Dermis blood vessel endothelial cell (primary cell): ENCODE measurements at places on chromosomes 11 and 22. TPM values are rescaled to one million over a fixed set of nuclear protein-coding genes. Genes with fewer than 3 reads are reported as not detected.

Gene GRAMD1B
- 3.7 and 10.3 TPM in 2 replicates for total RNA-seq

Gene NCF4
- total RNA-seq: 0.17 TPM in 1 of 2 replicates, not detected in the other

Gene CARD18
- total RNA-seq: not detected in 2 replicates

DNA sequence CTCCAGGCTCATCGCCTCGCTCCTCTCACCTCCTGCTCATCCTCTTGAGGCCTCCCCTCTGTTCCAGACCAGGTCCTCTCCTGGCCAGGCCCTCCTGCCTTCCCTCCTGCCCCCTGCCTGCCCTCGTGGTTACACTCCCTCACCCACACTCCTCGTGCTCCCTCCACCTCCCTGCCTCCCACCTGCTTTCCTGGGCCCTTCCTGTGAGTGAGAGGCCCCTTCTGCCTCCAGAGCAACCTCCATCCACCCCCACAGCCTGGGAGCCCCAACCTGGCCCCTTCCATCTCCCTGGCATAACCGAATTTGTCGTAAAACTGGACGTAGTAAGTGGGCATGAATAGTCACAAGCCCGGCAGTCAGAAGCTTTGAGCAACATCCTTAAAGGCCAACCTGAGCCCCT is 4.5 kb downstream of the APOBEC3G start:
- DNase-seq: no peak

DNA sequence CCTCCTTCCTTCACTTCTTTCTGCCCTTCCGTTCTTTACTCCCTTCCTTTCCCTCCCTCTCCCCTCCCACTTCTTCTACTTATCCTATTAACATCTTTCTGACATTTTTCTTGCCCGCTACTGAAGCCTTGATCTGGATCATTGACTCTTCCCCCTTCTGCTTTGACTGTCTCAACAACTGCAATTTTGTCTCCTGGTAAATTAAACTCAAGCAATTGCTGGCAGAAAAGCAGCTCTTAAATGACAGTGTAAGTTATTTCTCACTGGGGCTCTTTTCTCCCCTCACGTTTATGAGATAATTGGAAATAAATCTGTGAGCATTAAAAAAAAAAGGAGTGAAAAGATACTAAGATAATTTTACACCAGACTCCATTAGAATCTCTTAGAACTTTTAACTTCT is 120.0 kb downstream of the SLC17A6 start:
- DNase-seq: no peak

DNA sequence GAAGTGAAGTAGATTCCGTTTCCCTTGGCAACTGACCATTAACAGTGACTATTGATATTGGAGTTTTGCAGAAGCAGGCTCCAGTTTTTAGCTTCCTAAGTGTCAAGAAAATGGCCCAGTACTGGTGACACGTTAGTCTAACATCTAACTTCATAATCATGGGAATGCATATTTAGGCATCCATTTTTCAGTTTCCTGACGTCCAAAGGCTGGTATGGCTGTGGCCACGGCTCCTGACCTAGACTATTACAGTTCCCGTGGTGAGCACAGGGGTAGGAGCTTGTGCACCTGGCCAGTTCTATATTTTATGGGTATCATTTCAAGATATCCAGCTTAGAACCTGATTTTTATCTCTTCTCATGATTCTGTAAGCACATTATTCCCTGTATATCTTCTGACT is 323.8 kb downstream of the GUCY1A2 start:
- DNase-seq: no peak

- DNase-seq: peak; percentile 77
Measured at GRCh38 chr11:123103326-123103980, 41.5 kb upstream of the HSPA8 start.

GRCh38 chr11:94133752-94134151 is 5.1 kb downstream of the PANX1 start:
- DNase-seq: no peak

- no peak for DNase-seq
Measured at GRCh38 chr11:134215836-134216235, 7.9 kb downstream of the NCAPD3 start.
